ENCODE measurements at places on chromosomes 1 and 21.

DNA sequence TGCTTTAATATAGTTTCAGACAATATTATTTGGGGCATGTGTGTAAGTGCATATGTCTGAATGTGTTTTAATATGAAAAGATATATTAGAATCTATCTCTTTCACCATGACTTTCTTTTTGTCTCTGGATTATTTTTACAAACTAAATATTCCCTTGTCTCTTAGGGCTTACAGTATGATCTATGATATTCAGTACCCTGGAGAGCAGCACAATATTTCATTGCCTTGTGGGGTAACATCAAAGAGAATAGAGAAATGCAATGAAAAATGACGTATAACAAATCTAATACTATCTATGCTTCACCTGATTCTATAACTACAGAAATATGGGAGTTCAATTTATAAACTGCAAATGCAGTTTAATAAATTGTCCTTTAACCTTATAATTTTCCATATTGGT is 2084.5 kb downstream of the MRPL39 start:
- DNase-seq, result no peak

DNA sequence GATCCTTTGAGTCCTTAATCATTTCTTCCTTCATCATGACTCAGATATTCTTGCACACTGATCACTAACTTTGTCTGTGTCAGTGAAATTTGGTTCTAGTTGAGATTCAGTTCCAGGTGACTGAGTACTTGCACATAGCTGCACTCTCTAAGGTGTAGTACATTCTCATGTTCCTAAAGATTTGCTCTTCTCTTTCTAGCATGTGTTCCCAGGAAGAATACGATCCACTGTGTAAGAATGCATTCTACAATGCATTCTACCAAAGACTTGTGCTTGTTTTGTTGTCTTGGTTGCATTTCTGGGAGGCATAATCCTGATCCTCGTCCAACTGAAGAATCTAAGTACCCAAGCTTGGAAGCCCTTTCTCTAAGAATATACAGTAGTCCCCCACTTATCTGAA is 104.3 kb upstream of the CDC42BPA start:
- DNase-seq, result no peak

GRCh38 chr1:175130649-175131045 is 61.9 kb downstream of the KIAA0040 start:
- DNase-seq, result no peak

DNA sequence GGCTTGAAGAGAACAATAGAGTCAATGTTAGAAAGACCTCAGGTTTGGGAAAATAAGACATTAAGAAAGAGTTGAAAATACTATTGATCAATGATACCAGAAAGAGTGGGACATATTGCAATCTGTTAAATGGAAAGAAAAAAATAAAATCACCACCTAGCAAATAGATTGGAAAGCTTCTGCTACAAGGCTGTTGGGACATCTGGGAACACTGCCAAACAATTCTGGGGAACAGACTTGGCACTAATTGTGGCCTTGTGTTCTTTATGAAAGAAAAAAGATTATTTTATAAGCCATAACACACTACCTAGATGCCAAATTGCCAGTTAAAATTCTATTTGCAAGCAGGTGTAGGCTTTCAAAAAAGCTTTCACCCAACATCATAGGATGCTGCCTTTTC is 137.8 kb downstream of the TSEN15 start:
- DNase-seq, result no peak

DNA sequence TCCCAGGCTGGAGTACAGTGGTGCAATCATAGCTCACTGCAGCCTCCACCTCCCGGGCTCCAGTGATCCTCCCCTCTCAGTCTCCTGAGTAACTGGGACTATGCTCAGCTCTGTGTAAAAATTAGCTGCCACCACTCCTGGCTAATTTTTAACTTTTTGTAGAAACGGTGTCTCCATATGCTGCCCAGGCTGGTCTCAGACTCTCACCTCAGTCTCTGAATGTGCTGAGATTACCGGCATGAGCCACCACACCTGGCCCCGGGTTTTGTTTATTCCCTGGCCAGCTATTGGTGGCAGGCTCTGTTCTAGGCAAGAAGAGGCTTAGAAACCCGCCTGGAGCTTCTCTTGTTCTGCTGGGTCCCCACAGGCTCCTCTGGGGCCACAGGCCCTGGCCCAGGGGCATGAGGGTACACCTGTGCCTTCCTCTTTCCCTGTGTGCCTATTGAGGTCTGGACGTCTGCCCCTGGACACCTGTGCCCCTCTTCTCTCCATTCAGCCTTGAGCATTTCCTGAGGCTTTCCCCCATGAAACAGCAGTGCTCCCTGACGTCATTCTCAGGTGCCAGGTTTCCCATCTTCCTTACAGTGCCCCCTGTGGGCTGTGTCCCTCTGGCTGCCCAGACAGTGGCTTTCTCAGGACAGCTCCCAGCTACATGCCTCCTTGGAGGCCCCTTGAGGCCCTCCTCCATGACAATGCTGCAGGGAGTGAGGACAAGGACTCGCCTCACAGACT is 57.5 kb downstream of the PCP4 start:
- DNase-seq, result no peak

- no peak for DNase-seq
These were observed 33.5 kb upstream of the SSBP3 start for GRCh38 chr1:54439550-54440223.

- DNase-seq, result no peak
These were observed 40.9 kb downstream of the KCNK1 start for GRCh38 chr1:233654658-233655280.

DNA sequence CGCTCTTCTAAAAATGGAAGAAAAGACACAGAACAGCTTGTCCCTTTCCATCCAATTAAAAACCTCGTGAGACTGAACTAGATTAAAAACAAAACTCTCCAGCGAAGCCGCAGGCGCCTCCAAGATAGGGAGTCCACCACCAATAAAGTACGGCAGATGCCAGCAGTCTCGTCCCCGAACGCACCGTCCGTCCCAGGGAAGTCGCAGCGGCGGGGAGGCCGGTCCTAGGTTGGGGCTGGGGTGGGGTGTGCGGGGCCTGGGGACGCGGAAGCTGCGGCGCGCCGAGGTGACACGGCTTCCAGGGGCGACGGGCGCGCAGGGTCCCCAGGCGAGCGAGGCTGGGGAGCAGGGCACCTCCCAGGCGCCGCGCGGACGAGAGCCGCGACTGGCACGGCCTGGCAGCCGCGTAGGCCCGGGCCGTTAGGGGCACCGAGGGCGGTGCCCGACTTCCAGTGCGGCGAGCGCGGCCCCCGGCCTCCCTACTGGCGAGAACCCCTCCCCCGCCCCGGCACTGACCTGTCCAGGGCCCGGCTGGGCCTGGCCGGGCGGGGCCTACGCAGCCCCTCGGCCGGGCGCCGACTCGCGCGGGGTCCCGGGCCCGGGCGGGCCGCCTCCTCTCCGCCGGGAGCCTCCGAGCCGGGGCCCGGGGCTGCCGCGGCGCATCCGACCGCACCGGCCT is 28.3 kb upstream of the A3GALT2 start:
- DNase-seq, result peak; percentile 37
